Left renal pelvis (tissue), 4 donors: ENCODE measurements at places on chromosomes 2 and 18. TPM values are rescaled to one million over a fixed set of nuclear protein-coding genes. Genes with fewer than 3 reads are reported as not detected.

The LANCL1 gene
- 81.5 TPM for polyA plus RNA-seq

The GTF2A1L gene
- not detected for polyA plus RNA-seq

The CKAP2L gene
- 13.4 TPM for polyA plus RNA-seq

The EXOC6B gene
- 21.9 TPM for polyA plus RNA-seq

The SCN2A gene
- polyA plus RNA-seq = 5.8 TPM

The IL36A gene
- not detected for polyA plus RNA-seq

The RBM45 gene
- polyA plus RNA-seq = 23.0 TPM

The ATP9B gene
- polyA plus RNA-seq = 32.1 TPM

The GREB1 gene
- 10.1 TPM for polyA plus RNA-seq

The MYO1B gene
- 65.5 TPM for polyA plus RNA-seq

The SCYGR1 gene
- polyA plus RNA-seq = not detected

The PFN4 gene
- polyA plus RNA-seq = 2.2 TPM

The ABCB11 gene
- not detected for polyA plus RNA-seq

The C2orf66 gene
- polyA plus RNA-seq = 0.39 TPM

The CYRIA gene
- 3.7 TPM for polyA plus RNA-seq
